Aorta (tissue), 5 donors: ENCODE measurements at places on chromosomes 12 and 14. TPM values are rescaled to one million over a fixed set of nuclear protein-coding genes. Genes with fewer than 3 reads are reported as not detected.

Gene KRT75
- total RNA-seq, result not detected

Gene SPTB
- 7.9 TPM for total RNA-seq

Gene KRT80
- 0.71 TPM for total RNA-seq

Gene SALL2
- 9.2 TPM for total RNA-seq

Gene FAIM2
- 0.58 TPM for total RNA-seq

Gene NEUROD4
- not detected for total RNA-seq

Gene CCDC38
- total RNA-seq, result not detected

Gene KRT73
- total RNA-seq, result not detected

Gene BCL11B
- 0.58 TPM for total RNA-seq

Gene EFCAB11
- 7.5 TPM for total RNA-seq

- DNase-seq, result no peak
These were observed 43.2 kb upstream of the PNMA1 start for GRCh38 chr14:73757381-73757780.

DNA sequence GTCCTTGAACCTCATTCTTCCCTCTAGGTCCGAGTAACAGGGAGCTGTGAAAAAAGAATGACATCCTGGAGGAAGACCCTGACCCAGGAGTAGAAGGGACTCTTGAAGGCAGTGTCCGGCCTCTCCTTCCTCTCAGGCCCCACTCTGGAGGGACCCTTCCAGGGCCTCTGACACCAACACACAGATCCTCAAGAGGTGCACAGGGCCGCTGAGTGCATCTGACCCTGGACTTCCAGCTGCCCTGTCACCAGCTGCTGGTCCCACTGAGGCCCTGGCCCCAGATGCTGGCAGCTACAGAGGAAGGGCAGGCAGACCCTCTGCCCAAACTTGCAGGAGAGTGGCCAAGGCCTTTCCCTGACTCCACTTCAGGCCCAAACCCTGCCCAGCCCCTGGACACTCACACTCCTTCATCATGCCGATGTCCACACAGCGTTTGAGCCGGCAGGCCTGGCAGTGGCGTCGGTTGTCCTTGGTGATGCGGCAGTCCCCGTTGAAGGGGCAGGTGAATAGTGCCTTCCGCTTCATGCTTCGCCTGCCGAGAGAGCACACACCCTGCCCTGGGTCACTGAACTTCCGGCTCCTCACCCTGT, 40.1 kb downstream of the VDR start:
- no peak for DNase-seq

DNA sequence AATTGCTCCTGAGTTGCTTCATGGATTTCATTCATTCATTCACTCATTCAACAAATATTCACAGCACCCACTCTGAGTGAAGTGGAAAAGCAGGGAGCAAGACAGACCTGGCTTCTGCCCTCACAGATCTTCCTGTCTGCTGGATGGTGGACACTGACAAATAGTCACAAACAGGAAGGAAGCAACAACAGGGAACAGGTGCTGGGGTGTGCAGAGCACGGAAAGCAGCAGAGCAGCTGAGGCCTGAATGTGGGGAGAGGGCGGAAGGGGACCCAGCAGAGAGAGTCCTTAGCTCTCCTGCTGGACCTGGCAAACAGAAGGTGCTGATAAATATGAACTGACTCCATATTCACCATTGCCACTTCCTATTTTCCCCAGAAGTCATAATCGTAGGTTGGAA, 54.4 kb downstream of the SETD3 start:
- DNase-seq, result no peak

- DNase-seq, result peak; percentile 88
These were observed 181.3 kb upstream of the FKBP4 start for GRCh38 chr12:2613326-2614073.

GRCh38 chr12:50936821-50937530, 15.4 kb upstream of the HIGD1C start:
- no peak for DNase-seq

DNA sequence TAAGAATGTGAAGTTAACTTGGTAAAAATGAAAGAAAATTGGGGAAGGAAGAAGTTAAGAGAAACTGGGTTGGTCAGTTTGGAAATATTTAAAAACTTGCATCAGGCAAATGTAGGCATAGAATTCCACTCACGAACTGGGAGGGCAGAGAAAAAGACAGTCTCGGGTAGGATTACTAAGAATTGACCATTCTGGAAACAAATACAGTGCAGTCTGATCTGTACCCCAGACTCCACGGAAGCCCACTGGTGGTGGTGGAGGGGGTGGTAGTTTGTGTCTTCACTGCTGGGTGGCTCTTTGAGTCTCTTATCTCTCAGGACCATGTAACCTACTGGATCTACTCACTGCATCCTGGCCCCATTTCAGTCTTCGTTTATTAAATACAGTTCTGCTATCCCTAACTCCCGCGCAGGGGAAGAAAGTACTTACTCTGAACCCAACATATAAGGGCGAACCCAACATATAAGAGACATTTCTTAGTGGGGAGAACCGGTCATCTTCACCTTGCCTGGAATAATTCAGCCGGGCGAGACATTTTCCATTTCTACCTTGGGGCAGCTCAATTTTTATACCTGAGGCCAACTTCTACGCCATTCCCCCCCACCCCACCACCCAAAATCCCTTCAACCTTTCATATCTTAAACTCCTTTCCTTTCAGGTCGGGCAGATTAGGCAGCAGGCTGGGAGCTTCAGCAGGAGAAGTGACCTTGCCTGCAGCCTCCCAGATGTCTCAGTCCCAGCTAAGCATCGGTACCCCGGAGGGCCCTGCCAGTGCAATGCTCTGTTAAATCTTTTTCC, 1.7 kb downstream of the SLC2A3 start:
- no peak for DNase-seq

GRCh38 chr14:72013721-72014345, 81.6 kb downstream of the RGS6 start:
- DNase-seq, result no peak

DNA sequence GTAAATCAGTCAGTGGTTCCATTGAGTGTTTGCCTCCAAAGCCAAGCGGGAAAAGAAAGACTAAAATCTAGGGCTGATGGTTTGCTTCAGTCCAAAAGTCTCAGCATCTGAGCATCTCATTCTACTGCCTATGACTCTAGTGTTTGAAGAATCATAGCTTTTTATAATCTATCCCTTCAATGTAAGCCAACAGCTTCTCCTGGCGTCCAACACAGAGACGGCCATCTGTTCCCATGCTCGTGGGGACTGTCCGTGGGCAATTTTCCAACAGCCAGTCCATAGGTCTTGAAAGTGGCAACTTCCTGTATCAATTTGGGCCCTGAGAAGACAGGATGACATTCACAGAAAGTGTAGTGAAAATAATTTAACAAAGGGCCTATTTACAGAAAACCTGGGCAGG, 544.4 kb upstream of the TMEM132C start:
- no peak for DNase-seq

GRCh38 chr12:109247831-109248654, 61.0 kb downstream of the FOXN4 start:
- no peak for DNase-seq

DNA sequence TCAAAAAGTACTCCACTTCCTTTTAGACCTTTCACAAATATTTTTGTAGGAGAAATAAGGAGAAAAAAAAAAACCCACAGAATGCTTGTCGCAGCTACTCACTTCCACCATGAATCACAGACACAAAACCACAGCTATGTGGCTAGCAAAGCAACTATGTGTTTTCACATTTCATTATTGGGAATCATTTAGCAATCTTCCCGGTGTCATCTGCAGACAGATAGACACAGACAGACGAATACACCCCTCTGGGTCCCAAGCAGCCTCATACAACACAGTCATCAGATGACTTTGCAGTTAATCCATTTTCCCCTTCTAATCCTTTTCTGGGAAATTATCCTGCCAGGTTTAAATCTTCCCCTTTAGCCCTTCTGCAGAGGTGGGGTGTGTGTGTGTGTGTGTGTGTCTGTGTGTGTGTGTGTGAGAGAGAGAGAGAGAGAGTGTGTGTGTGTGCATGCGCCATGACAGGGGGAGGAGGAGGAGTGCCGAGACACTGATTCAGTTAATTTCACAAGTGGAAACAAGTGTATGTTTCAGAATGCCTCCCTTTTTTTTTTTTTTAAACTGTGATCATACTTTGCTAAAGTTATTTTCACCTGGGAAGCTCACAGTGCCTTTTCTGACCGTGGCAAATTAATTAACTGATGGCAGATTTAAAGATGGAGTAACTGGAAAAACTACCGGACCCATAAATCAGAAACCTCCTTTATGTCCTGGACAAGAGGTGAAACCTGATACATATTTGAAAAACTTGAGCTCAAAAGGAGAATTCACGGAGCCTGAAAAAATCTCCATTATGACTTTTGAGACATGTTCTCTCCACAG, 39.9 kb downstream of the LTBP2 start:
- peak; percentile 73 for DNase-seq

DNA sequence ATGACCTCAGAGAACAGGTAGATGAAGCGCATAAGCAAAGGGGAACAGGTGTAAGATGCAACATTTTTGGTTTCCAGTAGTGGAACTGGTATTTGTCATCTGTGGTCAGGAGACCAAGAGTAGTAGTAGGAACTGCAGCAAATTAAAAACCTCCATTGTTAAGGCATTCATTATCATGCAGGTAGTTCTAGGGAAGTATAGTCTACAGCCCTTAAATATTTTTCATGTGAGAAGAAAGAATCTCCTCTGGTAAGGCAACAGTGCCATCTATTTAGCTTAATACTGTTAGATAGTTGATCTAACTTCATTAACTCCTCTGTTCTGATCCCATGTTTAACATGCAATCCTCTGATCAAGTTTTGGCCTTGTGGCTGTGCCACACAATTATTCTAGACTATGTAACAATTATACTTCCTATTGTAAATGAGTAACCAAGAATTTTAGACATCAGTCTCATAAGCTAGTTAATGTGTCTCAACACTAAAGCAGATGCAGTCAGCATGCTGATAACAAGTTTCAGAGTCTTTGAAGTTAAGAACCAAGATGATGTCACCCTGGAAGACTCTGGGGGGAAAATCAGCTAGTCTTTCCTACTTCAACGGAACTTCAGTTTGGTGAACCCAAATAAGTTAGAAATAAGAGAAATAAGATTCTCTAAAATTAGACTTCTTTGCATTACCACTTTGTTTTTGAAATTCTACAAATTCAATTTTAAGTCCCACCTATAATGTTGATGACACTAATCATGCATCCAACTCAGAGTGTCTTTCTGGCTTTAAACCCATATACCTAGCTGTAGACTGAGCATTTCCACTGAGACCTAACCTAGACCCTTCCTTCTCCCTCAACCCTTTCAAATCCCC, 70.9 kb downstream of the STXBP6 start:
- DNase-seq, result no peak

GRCh38 chr14:59262717-59263454, 74.4 kb downstream of the DAAM1 start:
- DNase-seq, result no peak

- DNase-seq, result no peak
These were observed 953 bp upstream of the DCAF5 start for GRCh38 chr14:69153873-69154270.

DNA sequence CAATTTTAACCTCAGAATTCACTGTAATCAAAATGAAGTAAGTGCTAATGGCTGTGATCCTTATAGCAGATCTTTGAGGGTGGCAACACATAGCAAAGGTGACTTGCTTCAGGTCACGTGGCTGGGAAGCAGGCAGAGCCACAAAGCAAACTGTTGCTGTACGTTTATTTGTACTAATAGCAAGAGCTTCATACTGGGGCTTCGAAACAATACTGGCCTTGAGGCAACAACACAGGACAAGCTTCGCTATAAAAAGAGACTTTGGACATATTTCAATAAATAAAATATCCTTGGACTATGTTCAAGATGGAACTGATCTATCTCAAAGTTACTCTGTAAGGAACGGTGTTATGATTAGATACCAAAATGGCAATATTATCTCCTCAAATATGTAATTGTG, 44.6 kb downstream of the MSRB3 start:
- no peak for DNase-seq

DNA sequence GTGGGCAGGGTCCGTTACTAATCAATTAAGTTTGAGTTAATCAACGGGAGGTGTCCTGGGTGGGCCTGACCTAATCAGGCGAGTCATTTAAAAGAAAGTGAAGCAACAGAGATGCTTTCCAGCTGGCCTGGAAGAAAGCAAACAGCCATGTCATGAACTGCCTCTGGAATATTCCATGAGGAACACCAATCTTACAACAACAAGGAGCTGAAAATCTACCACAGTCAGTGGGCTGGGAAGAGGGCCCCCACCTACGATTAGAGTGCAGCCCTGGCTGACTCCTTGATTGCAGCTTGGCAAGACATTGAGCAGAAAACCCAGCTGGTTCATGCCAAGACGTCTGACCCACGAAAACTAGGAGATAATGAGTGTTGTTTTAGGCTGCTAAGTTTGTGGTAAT, 56.2 kb downstream of the SSPN start:
- DNase-seq, result no peak

DNA sequence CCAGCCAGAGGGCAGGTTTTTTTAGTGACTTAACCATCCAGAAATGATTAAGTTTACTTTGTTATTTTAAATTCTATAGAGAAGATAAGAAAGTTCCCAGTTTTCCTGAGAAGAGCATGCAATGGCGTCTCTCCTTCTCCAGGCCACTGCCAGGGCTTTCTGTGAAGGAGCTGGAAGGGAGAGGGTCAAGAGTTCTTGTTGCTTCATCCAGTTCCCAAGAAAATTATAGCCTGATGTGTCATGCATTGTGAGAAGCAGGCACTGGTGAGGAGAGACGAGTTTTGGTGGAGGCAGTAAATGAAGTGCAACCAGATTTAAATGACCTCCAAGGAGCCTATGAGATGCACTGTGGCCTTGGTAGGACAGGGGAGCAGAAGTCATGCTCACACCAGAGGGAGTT, 14.2 kb downstream of the ELK3 start:
- no peak for DNase-seq

GRCh38 chr14:75591987-75592575, 13.7 kb downstream of the FLVCR2 start:
- no peak for DNase-seq

GRCh38 chr12:26331960-26332359, 136.6 kb downstream of the SSPN start:
- no peak for DNase-seq

- DNase-seq, result no peak
These were observed 27.3 kb downstream of the SPRING1 start for GRCh38 chr12:116710370-116711150.
